ENCODE measurements at places on chromosomes 11 and 22. TPM values are rescaled to one million over a fixed set of nuclear protein-coding genes. Genes with fewer than 3 reads are reported as not detected.

The TSGA10IP gene
- not detected for total RNA-seq

The ARHGAP42 gene
- total RNA-seq = 0.41 TPM

The BSX gene
- not detected for total RNA-seq

The VEGFB gene
- total RNA-seq = 86.6 TPM

GRCh38 chr22:43388420-43388851 is 23.4 kb upstream of the MPPED1 start:
- H3K4me1 ChIP-seq = no peaks in the 10 kb centered on the region
- peaks cover 23% of the 10 kb centered on the region for H3K27me3 ChIP-seq
- no peak overlapping the region for H3K4me3 ChIP-seq
- H3K27ac ChIP-seq = no peak overlapping the region
- H3K36me3 ChIP-seq = no peaks in the 10 kb centered on the region
- DNase-seq = peak; percentile 82

DNA sequence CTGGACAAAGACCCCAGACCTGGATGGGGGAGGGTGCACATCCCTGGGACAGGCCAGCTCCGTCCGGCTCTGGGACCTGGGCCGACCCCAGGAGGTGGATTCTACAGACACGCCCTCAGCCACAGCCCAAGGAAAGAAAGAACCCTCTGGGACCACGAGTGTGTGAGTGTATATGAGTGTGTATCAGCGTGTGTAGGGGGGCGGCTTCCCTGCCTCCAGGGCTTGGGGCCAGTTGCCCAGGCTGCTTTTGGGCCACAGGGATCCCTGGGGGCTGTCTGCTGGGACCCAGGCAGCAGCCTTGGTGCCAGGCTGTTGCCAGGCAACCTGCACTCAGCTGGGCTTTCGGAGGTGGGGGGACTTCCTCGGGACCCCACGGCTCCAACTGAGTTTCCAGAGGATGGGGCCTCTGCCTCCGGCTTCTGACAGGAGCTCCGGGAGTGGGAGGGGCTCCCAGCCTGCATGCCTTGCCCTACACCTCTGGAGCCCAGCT is 8.9 kb downstream of the DUSP8 start:
- no peaks in the 10 kb centered on the region for H3K4me1 ChIP-seq
- no peak for DNase-seq
- H3K27ac ChIP-seq = no peak overlapping the region

DNA sequence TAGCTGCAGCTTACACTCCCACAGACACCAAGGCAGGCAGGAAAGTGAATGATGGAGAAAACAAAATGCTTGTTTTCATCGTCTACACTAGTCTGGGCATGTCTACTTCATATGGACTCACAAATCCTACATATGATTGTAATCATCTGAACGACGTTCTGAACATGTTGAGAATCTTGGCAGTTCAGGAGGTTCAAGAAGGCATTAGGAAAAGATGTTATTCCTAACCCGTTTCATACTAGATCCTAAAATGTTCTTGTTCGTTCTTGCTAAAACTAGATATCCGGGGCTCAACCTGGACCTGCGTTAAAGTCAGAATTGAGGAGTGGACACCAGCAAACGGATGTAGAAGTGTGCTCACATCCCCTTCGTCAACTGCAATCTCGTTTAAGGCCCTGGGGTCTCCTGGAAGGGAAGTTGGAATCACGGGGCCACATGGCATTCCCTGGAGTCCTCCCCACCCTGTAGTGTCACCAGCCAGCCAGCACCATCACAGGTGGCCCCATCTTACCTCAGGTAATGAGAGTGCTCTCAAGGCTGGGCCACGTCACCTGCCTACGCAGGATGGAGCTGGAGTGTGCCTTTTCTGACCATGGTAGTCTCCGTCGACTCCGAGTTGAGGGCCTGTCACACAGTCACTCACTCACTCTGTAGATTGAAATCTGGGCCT is 37.3 kb downstream of the C11orf58 start:
- no peaks in the 10 kb centered on the region for H3K4me1 ChIP-seq
- no peak overlapping the region for H3K4me3 ChIP-seq
- H3K27me3 ChIP-seq = no peaks in the 10 kb centered on the region
- no peak overlapping the region for H3K27ac ChIP-seq

DNA sequence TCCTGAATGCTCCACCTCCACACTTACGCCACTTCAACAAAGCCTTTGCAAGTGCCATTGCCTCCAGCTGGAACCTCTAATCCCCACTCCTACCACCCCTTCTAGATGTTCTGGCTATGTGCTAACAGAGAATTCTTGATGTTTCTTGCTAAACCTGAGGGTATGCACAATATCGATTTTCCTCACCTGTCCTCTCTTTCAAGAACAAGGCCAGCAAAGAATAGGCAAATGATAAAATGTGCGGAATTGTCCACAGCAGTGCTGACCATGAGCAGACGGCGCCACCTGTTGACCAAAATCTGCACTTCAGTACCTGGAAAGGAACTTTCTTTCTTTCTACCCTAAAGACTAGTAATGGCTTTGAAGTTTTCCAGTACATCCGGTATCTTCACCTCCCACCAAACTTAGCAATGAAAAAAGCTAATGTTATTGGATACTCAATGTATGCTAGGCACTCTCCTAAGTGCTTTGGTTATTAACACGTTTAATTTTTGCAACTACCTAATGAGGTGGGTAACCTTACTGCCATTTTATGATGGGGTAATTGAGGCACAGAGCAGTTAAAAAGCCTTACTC is 3.4 kb downstream of the TIMM10 start:
- H3K27me3 ChIP-seq = no peaks in the 10 kb centered on the region
- peaks cover 35% of the 10 kb centered on the region for H3K36me3 ChIP-seq
- peak; percentile 87 for DNase-seq

GRCh38 chr22:42915980-42916765 is 59.1 kb upstream of the ARFGAP3 start:
- no peak for DNase-seq
- H3K4me1 ChIP-seq = peaks cover 11% of the 10 kb centered on the region
- no peak overlapping the region for H3K4me3 ChIP-seq
- no peak overlapping the region for H3K27ac ChIP-seq
- H3K36me3 ChIP-seq = peaks cover 2% of the 10 kb centered on the region

DNA sequence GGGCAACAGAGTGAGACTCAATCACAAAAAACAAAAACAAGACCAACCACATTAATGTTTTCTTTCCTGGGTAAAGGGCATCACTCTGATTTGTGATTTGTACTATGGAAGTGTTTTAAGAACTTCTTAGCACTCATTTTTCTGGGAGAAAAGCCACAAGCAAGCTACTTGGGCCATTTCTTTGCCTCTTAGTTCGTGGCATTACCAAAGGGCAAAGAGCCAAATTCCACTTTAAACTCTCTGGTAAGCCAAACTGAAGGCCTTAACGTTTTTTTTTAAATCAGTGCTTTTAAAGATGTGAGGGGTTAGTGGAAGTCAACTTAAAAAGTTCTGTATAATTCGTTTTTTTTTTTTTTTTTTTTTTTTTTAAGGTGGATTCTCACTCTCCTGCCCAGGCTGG is 36.9 kb downstream of the CAT start:
- peaks cover 12% of the 10 kb centered on the region for H3K36me3 ChIP-seq
- no peaks in the 10 kb centered on the region for H3K27me3 ChIP-seq
- DNase-seq = no peak
- no peaks in the 10 kb centered on the region for H3K4me1 ChIP-seq
- no peak overlapping the region for H3K4me3 ChIP-seq

GRCh38 chr22:48866906-48867681 is 960.6 kb downstream of the BRD1 start:
- no peak for DNase-seq
- no peaks in the 10 kb centered on the region for H3K4me1 ChIP-seq
- no peaks in the 10 kb centered on the region for H3K27me3 ChIP-seq
- no peaks in the 10 kb centered on the region for H3K36me3 ChIP-seq

DNA sequence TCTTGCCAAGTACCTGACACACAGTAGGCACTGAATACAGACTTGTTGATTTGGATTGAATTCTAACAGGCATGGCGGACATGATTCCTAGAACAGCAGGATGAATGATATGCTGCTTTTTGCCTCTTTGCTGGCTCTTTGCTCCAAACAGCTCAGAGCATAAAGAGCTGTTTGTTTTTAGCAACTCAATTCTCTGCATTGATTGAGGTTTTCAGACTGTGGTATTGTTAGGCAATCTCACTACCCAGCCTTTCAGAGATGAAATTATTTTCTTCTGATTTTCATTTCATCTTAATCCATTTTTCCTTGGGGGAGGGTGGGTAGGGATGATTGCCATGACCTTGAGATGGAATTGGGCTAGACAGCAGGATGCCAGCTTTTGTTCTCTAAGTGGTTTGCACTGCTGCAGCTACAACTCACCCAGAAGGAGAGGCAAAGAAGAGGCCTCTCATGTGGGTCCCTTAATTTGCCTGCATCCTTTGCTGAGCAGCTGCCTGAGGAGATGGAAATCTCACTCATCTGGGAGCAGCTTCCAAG is 20.5 kb downstream of the COA4 start:
- no peaks in the 10 kb centered on the region for H3K4me1 ChIP-seq
- H3K27ac ChIP-seq = no peak overlapping the region
- H3K27me3 ChIP-seq = no peaks in the 10 kb centered on the region
- no peak overlapping the region for H3K4me3 ChIP-seq
- H3K36me3 ChIP-seq = peaks cover 12% of the 10 kb centered on the region

DNA sequence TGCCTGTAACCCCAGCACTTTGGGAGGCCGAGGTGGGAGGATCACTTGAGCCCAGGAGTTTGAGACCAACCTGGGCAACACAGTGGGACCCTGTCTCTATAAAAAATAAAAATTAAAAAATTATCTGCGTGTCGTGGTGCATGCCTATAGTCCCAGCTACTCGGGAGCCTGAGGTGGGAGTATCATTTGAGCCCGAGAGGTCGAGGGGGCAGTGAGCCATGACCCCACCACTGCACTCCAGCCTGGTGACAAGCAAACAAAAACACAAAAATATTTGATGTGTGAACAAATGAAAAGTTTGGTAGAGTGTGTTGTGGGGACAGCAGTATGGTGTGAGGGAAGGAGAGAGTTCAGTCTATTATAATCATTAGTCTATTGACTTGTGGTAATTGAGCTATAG is 90.8 kb upstream of the PARVA start:
- no peak overlapping the region for H3K4me3 ChIP-seq
- no peak overlapping the region for H3K27ac ChIP-seq
- no peaks in the 10 kb centered on the region for H3K36me3 ChIP-seq
- H3K27me3 ChIP-seq = no peaks in the 10 kb centered on the region
- DNase-seq = no peak

DNA sequence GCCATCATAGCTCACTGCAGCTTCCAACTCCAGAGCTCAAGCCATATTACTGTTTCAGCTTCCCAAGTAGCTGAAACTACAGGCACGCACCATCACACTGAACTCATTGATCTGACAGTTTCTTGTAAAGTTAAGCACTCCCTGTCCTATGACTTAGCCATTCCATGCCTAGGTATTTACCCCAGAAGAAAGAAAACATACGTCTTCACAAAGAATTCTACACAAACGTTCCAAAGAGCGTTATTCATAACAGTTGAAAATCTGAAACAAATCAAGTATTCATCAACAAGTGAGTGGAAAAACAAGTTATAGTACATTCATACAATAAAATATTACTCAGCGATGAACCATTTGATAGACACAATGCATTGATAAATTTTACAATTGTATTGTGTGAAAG is 7.8 kb upstream of the NLRP10 start:
- H3K27ac ChIP-seq = no peak overlapping the region
- no peaks in the 10 kb centered on the region for H3K36me3 ChIP-seq
- no peak for DNase-seq

DNA sequence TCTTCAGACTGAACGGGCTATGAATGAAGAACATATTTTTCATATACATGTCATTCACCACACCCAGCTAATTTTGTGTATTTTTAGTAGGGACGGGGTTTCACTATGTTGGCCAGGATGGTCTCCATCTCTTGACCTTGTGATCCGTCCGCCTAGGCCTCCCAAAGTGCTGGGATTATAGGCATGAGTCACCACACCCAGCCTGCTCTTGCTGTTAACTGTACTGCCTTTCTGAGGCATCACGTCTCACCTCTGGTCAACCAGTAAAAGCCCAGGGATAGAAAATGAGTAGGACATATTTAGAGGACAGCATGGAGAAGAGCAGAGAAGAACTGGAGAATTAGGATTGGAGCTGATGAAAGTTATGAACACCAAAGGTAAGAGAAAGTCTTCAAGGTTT is 55.6 kb downstream of the APOL3 start:
- no peak overlapping the region for H3K4me3 ChIP-seq
- H3K27ac ChIP-seq = no peak overlapping the region
- no peak for DNase-seq
- peaks cover 10% of the 10 kb centered on the region for H3K27me3 ChIP-seq

DNA sequence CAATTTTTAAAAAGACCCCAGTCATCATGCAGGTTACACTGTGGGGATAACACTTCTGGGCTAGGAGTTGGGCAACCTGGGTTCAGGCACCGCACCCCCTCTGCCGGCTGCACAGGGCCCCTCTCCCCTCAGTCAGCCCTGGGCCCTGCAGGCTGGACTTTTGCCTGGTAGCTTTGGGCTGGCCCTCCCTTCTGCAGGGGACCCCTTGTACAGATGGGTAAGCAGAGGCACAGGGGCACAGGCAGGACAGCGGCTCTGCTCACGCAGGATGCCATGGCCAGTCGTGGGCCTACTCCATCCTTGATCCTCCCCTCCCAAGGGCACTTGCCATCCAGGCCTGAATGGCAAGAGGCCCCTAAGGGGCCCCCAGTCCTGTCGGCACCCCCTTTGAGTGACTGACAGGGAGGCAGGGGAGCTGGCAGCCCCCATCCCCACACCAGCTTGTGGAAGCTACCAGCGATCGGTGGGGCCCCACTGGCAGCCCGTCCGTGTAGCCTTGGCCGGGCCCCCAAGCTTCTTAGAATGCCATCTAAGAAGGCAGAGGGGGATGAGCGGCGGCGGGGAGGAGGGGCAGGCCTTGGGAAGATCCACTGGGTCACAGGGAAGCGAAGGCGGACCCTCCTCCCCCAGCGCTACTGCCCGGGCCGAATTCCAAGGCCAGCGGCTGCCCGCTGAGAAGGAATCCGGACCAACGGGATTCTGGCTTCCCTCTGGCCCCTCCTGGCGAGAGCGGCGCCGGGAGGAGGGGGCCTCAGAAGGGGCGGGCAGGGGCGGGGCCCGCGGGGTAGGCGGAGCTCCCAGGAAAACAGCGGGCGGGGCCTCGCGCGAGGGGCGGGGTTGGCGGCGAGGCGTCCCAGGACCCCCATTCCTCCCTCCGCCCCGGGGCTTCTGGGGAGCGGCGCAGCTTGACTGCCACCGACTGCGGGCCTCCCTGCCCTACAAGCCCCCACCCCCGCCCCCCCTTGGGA is 6.8 kb upstream of the CHKA start:
- no peak overlapping the region for H3K4me3 ChIP-seq
- peaks cover 14% of the 10 kb centered on the region for H3K27me3 ChIP-seq
- DNase-seq = no peak
- H3K36me3 ChIP-seq = peaks cover 2% of the 10 kb centered on the region
- no peak overlapping the region for H3K27ac ChIP-seq
- H3K4me1 ChIP-seq = peaks cover 5% of the 10 kb centered on the region
